ENCODE measurements at places on chromosomes 3 and 15.
A peak's percentile ranks its signal among the peaks of the same experiment; 100 is the strongest.

DNA sequence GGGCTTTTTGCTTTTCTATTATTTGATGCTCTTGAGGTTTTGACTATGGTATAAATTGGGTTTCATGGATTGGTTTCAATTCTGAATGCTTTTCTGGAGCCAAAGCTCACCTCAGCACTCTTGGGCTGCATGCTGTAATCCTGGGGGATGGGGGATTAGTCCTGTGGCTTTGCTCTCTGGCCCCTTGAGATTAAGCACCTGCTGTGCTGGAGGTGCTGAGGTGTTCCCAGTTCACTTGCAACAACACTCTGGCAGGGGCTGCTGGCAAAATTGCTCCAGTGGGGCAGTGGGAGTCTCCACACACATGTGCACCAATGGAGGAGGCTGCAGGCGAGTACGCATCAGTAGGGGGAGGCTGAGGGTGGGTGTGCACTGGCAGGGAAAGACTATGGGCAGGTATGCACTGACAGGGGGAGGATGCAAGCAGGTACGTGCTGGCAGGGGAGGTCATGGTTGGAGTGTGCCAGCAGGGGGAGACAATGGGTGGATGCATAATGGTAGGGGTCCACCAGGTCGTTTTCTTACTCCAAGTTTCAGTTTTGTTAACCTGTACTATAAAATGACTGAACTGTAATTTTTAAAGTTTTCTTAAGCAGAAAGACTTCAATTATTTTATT is 489.2 kb downstream of the FGF12 start:
- no peak for DNase-seq

- no peak for DNase-seq
These were observed 64.9 kb upstream of the LIMD1 start for GRCh38 chr3:45529697-45530096.

GRCh38 chr15:80194914-80195313 is 42.1 kb downstream of the FAH start:
- DNase-seq = no peak

- no peak for DNase-seq
These were observed 132.9 kb upstream of the LRIG1 start for GRCh38 chr3:66633402-66634381.

GRCh38 chr3:160005004-160005403 is 16.4 kb downstream of the IL12A start:
- no peak for DNase-seq

DNA sequence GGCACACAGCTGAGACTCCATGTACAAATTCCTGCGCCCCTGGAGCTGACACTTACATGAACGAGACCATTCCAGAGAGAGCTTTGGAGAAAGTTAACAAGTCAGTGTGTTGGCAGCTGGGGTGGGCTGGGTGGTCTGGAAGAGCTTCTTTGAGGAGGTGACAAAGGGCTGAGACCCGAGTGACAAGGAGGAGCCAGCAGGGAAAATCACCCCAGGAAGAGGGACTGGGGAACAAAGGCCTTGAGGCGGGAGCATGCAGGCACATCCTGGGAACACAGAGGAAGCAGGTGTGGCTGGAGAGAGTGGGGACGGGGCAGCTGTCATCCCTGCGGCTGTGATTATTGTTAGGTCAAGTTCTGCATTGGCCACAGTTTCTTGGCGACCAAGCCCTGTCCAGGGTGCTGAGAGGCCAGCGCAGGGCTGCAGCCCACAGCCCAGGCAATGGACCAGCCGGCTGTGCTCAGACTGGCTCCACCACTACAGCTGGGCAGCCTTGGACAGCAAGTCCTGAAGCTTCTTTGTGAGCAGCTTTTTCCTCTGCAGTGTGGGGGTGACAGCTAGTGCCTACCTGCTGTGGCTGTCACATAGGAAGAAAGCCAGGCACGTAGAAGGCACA is 34.2 kb upstream of the PRR23E start:
- DNase-seq = peak; percentile 11

DNA sequence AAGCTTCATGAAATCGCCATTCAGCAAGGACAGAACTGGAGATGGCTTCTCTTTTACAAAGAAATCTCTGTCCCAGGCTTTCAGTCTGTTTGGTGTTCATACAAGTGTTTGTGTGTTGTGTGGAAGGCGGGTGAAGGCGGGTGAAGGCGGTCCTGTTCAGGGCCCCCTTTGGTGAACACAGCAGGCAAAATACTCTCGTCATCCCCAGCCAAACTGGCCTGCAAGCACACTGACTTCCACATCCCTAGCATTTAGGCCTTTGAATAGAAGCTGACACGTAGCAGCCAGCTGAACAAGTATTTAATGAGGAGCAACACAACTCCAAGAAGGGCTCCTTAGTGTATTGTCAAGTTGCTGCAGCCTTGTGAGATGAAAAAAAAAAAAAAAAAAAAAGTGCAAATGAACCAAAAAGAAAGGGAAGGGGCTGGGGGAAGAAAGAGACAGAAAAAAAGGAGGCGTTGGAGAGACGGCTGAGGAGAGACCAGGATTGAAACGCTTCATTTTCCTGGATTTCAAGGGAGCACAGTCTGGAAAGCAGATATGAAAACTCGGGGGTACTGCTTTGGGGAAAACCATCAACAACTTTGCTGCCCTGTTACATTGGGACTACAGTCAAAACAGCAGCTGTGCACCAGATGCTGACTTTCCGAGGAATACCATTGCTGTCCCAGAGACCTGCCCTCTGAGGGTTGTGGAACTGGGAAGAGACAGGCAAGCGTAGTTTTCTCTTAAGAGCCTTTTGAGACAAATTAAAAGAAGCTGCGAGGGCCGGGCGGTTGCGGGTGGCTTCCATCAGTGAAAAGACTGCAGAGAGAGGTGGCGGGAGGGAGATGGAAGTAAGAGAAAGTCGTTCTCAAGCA is 74.6 kb downstream of the TGFBR2 start:
- DNase-seq = peak; percentile 69

GRCh38 chr3:140288595-140288994 is 353.6 kb downstream of the CLSTN2 start:
- no peak for DNase-seq

DNA sequence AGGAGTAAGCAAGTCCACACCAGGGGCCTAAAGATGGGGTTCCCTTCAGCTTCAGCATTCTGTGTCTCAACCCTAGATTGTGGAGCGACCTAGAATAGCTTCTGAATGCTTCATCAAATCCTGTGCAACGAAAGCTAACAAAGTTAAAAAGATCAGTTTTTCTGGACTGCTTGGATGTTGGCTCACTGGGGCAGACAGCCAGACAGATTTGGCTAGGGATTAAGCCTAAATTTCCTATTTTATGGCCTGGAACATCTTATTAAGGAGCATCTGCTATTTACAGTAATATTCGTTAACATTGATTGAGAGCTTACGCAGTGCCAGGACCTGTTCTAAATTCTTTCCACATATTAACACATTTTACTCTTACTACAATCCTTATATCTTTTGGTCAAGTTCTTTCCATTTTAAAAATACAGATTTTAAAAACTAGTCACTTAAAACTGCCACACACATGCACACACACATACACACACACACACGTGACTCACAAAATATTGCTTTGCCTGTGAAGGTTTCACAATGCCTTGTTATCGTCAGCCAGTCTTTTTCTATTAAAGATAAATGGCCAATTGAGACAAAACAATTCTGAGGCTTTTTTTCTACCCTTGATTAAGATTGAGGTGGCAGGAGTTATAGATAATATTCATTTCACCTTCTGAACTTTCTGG is 173.3 kb upstream of the SNTN start:
- DNase-seq = peak; percentile 9

DNA sequence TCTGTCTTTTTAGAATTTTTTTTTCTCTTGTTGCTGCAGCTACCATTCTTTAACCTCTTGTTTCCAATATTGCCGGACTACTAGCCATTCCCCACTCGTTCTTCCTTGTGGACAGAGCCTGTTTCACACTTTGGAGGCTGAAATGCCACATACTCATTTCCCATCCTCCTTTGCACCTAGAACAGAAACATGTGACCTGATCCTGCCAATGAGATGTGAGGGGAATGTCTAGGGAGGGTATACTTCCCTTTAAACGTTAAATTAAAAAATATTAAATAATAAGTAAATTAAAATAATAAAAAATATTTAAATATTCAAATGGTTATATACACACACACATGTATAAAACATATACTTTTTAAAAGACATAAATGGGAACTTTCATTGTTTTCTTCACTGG is 20.6 kb upstream of the MDFIC2 start:
- DNase-seq = no peak

DNA sequence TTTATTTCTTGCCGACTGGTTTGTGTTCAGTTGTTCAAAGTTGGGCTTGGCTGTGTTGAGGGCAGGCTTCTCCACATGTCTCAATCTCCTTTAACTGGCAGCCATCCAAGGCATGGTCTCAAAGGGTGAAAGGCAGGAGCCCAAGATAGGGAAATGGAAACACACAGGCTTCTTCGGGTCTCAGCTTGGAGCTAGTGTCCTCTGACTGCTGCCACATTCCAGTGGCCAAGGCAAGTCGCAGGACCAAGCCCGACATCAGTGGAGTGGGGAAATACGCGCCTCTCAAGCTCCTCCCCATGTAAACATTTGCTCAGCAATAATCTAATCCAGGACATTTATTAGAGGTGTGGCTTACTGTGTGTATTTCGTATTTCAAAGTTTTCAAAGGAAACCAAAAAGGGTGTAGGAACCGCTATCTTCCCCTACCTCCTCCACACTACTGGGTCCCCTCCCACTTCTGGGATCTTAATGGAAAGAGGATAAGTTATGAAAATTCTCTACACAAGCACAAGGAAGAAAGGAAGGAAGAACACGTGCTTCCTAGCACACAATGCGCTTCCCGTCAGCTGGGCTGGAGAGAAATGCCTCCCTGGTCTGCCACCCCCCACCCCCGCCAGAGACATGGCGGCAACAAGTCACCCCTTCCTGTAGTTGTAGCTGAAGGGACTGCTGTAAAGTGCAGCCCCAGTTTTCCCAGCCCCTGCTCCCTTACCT is 181.7 kb downstream of the FAM43A start:
- DNase-seq = no peak

Data from right lung (tissue), 10 donors.